ENCODE measurements at places on chromosomes 2 and 18.
A peak's percentile ranks its signal among the peaks of the same experiment; 100 is the strongest.

DNA sequence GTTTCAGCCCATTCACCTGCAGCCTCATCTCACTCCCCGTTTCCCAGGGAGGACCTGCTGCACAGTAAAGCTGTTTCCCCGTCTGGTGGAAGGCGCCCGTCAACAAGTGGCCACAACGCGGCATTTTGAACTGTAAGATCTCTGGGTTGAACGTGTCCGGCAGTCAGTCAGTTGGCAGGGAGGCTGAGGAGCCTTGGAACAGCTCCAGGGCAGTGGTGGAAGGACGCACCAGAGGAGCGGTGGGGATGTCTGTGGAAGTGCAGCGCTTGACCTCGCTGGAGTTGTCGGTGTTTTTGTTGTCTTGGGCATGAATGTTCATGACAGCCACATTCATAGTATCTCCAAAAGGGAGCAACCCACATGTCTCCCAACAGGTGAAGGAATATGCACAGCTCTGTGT lies 31.4 kb upstream of the MBP start:
- no peak for DNase-seq

GRCh38 chr2:180334514-180334913 lies 327.4 kb upstream of the CWC22 start:
- DNase-seq = no peak

GRCh38 chr2:98828793-98829371 lies 98.0 kb upstream of the MGAT4A start:
- peak; percentile 56 for DNase-seq

- DNase-seq = no peak
These were observed 4.2 kb upstream of the UPP2 start for GRCh38 chr2:158097481-158097880.

GRCh38 chr2:58514252-58514651 lies 273.1 kb upstream of the FANCL start:
- DNase-seq = no peak

DNA sequence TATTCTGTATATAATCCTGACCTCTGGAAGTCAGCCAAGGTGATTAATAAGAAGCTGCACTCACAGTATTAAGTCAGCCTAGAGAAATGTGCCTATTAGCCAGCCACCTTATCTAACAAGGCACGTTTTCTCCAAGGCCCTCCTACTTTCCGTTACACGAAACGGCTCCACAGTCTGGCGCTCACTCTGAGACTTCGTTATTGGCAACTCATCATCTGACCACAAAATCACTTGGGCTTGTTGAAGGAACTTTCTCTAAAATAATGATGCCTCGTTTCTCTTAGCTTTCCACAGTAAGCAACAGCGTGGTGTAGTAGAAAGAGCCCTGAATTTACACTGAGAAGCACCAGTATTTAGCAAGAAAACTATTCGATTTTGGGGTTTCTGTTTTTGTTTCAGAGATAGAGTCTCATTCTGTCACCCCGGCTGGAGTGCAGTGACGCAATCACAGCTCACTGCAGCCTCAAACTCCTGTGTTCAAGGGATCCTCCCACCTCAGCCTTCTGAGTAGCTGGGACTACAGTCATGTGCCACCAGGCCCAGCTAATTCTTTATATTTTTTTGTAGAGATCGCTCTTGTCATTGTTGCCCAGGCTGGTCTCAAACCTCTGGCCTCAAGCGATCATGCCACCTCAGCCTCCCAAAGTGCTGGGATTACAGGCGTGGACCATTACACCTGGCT lies 53.6 kb upstream of the SLC14A1 start:
- DNase-seq = no peak

DNA sequence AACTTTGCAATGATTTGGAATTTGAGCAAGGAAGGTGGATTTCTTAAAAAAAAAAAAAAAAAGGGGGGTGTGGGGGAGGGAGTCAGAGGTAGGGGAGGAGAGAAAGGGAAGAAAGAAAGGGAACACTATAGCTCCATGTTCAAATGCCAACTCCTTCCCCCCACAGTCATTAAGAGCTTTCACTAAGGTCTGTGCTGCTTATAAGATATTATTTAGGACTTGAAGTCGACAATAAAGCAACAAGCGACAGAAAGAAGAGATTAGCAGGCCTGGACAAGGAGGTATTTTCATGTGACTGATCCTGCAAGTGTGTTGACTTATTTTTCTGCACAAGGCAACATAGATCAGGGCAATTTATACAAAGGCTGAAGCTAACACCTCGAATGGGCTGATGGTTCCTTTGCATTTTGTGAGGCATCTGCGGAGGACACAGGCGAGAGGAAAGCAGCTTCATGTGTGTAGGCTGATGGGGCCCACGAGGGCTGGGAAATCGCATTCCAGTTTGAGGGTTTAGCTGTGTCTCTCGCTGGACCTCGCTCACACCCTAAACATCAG lies 382.0 kb downstream of the SOX11 start:
- DNase-seq = no peak

GRCh38 chr2:33158482-33159003 lies 211.8 kb downstream of the LTBP1 start:
- no peak for DNase-seq

DNA sequence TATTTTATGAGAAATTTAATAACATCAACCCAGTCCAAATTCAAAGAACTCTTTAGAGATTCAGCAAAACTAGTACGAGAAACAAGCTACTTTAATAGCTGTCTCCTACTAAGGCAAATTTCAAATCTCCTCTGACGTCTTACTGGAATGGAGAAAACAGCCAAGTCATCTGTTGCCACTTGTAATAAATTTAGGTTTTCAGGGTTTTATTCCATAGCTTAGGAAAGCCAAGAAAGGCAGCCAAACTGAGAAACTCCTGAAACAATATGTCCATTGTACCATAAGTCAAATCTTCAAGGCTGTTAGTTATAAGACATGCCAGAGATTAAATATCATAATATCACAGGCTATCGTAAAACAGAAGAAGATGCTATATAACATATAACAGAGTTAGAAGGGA lies 524.6 kb upstream of the SETBP1 start:
- DNase-seq = no peak

DNA sequence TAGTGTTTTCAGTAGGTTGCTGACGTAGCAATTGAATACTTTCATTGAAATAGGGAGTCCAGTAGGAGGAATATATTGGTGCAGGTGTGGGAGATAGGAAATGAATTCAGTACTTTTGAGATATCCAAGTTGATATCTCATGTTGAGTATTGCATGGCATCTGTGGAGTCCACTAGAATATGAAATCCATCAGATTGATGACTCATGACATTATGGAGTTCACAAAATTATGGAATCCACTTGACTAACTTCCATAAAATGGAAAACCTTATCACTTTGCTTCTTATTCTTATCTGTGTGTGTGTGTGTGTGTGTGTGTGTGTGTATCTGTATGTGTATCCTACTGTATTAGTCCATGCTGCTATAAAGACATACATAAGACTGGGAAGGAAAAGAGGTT lies 513.5 kb upstream of the ZEB2 start:
- no peak for DNase-seq

GRCh38 chr2:52877703-52878102 lies 889.9 kb upstream of the CHAC2 start:
- DNase-seq = peak; percentile 1

DNA sequence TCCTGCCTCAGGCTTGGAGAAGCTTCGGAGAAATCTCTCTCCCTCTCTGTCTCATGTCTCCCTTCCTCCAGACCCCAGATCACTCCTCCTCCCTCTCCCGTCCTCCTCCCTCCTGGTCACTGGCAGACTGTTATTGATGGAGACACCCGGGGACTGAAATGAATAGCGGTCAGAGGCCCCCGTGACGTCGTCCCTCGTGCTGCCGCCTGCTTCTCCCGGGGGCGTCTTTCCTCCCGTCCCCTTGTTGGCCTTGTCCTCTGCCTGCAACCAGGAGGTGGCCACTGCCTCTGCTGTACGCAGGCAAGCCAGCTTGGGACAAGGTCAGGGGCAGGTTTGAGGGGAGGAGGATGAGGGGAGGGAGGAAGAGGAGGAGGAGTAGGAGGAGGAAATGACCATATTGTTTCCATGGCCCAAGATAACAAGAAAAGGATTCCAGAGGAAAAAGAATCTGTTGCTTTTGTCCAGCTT lies 78.2 kb downstream of the CELF4 start:
- no peak for DNase-seq

DNA sequence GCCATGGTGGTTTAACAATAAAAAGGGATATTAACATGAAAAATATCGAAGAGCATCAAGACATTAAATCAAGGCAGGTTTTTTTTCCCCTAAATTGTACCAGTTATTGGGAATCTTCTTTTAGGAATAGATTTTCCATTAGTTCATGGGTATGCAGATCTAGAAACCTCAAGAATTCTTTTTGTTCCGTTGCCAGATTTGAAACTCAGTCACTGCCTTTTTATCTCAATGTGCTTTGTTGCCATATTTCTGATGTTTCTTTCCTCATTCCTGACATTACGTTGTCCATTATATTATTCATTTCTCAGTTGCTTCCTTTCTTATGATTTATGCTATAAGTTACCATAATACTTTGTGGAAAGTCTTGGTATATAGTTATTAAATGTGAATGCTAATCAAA lies 162.2 kb downstream of the CD226 start:
- no peak for DNase-seq

DNA sequence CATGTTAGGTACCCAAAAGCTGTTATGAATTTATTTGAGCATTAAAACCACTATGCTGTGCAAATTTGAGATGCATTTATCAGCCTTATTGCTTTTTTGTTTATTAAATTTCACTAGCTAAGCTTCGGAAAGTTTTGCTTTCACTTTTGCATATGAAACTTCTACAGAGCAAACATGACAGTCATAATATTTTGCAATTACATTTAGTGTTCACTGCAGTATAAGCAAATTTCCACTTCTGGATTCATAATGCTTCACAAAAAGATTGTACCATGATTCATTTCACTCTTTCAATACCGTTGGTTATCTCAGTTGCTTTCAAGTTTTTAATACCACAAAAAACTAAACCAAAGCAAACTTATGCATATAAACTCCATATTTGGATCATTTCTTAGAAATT lies 228.7 kb upstream of the SLC8A1 start:
- DNase-seq = no peak

DNA sequence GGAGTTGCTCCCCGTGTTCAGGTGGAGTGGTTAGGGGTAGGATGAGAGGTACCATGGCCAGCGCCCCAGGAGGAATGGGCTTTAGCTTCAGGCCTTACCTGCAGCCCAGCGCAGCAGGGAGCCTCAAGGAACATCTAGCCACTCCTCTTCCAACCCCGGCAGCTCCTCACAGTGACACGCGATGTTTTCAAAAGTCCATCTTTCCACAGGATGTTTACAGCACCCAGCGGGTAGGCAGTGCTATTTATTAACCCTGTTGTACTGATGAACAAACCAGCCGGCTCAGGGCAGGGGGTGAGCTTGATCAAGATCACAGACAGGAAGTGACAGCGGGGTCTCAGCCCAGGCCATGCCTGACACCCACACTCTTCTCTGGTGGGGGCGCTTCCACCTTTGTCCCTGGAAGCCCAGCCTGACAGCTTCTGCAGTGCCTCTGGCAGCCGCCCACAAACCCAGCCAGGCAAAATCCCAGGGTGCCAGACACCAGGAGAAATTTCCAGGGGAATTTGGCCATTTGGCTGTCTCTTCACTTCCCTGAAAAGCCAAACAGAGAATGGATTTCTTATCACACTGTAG lies 18.4 kb upstream of the PRLH start:
- no peak for DNase-seq

DNA sequence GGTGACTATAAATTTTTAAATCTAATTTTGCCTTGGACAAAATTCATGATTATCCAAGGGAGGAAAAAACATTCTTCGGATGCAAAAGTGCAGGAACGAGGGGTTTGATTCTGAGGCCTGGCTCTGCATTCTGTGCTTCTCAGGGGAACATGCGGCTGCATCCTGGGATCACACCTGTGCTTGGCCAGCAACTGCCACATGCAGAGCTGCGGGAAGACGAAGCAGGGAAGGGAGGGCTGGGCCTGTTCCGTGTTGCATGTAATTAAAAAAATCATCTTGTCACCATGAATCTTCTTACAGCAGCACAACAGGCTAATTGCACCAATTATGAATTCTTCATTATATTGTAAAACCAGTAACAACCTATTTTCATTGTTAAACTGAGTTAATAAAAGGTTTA lies 158.0 kb upstream of the ALKAL2 start:
- no peak for DNase-seq

GRCh38 chr2:106020821-106021661 lies 173.1 kb downstream of the UXS1 start:
- DNase-seq = no peak

- DNase-seq = no peak
These were observed 571.3 kb upstream of the LRRTM4 start for GRCh38 chr2:78093436-78093835.

DNA sequence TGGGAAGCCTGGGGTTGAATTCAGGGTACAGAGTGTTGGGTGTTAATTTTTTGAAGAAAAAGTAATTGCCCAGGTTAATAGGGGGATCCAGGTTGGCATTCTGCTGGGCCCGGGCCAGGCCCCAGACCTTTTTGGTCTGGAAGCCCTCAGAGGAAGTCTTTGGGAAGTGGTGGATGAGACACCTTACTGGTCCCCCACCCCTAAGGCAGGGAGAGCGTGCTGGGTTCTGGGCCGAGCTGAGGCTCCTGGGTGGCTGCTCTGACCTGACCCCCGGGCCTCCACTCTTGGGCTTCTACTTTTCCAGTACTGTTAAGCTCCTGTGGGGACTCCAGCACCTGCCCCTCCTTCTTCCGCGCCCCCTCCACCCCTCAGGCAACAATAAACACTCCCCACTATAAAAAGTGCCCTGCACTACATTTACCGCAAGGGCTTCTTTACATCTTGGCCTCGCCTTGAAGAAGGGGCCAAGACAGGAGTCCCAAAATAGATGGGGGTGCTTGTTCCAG lies 753 bp upstream of the HOXD3 start:
- DNase-seq = no peak

GRCh38 chr2:152407204-152407721 lies 72.3 kb downstream of the FMNL2 start:
- DNase-seq = no peak

- DNase-seq = no peak
These were observed 158.4 kb downstream of the UBE2E3 start for GRCh38 chr2:181138816-181139215.

DNA sequence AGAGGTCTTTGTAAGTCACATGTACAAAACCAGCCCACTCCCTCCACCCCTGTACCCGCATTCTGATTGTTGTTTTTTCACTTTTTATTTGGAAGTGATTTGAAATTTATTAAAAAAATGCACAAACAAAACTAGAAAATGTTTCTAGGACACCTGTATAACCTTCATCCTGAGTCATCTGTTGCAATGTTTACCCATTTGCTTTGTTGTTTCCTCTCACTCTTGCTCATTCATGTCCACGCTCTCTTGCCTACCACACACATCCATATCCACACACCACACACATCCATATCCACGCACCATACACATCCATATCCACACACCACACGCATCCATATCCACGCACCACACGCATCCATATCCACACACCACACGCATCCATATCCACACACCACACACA lies 18.8 kb downstream of the ZNF407 start:
- no peak for DNase-seq

All from T47D (cell line).